ENCODE measurements at places on chromosomes 2 and 18.

- no peak for DNase-seq
These were observed 13.5 kb downstream of the ZFP36L2 start for GRCh38 chr2:43212931-43213330.

DNA sequence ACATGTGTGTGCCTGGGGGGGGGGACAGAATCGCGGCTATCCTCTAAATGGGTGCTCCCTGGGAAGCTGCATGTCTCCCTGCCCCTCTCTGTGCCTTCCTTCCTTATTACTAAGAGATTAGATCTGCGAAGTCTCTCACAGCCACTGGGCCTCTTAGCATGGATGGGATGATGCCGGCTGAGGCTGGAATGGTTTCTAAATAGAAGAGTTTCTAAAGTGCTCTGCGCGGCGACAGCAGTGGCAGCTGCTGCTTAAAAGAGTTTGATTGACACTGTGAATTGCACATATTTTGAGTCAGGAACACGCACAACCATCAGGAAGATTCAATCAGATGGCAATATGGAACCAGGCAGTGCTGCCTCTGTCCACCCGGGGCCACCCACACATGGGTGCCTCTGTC is 163.8 kb downstream of the CLIP4 start:
- DNase-seq, result no peak

DNA sequence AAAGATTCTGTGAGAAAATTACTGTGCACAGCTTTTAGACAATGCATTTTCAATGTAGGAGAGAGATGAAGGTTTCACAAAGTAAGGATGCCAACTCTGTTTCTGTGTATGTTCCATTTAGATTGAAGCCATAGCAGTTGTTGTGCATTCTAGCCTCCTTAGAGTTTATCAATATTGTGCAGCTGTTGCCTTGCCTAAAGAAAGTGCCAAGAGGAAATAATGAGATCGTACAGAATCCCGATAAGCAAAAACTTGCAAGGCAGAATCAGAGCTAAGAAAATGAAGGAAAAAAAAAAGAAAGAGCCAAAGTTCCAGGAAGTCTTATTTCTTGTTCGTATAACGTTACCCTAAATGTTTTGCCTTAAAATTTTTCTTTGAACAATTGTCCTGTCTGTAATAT is 965.0 kb downstream of the DCDC2C start:
- DNase-seq, result no peak

- no peak for DNase-seq
These were observed 122.2 kb downstream of the SLC8A1 start for GRCh38 chr2:40329739-40330030.

- no peak for DNase-seq
These were observed 362.9 kb downstream of the ZEB2 start for GRCh38 chr2:144156736-144157640.
